ENCODE measurements at places on chromosomes 11 and 22. TPM values are rescaled to one million over a fixed set of nuclear protein-coding genes. Genes with fewer than 3 reads are reported as not detected.

DNA sequence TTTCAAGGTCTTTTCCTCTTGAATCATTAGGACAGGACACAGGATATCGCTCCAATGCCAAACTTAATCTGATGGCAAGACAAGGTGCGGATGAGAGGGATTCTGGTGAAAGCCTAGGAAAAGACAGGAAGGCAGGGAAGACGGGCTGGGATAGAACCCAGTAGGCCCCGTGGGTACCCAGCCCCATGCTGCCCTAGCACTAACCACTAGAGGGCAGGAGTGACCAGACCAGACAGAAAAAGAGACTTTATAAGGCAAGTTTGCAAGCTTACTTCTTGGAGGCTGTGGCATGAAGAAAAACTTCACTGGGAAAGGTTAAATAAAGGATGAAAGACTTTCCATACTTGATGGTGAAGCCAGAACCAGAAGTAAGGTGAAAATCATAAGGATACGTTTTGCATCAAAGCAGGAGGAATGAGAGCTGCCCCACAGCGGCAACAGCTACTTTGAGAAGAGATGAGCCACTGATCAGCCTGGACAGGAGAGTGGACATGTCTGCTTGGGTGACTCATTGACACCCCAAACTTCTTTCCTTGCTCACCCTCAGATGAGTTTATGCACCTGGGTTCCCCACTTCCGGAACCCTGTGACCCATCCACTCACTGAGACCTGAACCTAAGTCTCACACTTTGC lies 39.8 kb downstream of the SYN3 start:
- peak; percentile 90 for ATAC-seq

GRCh38 chr22:32822179-32822877 lies 20.8 kb downstream of the TIMP3 start:
- no peak for ATAC-seq

GRCh38 chr22:36325154-36326031 lies 62.4 kb downstream of the MYH9 start:
- ATAC-seq: peak; percentile 44

DNA sequence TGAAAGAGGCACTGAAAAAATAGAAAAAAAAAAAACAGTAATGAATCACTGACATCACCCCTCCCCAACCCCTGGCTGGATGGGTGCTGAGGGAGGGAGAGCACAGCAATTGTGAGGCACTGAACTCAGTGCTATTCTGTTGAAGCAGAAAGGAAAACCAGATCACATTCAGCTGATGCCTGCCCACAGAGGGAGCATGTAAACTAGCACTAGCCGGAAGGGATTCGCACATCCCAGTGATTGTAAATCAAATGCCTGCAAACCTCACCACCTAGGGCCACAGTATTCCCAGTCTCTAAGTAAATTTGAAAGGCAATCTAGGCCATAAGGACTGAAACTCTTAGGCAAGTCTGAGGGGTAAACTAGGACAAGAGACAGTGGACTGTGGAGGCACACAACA lies 772.0 kb upstream of the CCDC179 start:
- no peak for ATAC-seq

DNA sequence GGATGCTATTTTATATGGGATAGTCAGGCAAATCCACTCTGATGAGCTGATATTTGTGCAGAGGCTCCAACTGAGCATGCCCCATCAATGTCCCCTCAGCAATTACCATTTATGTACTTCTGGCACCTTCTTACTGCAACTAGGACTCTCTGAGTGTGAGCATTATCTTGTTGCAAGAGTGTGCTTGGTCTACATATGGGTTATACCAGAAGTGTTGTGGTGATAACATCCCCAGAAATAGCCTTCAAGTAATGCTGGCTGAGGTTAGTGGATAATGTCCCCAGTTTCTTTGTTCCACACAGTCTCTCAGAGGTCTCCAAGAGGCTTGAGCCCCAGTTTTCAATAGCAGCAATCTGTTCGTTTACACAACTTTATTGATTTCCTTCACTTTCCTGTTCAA lies 408.6 kb downstream of the JRKL start:
- no peak for ATAC-seq

DNA sequence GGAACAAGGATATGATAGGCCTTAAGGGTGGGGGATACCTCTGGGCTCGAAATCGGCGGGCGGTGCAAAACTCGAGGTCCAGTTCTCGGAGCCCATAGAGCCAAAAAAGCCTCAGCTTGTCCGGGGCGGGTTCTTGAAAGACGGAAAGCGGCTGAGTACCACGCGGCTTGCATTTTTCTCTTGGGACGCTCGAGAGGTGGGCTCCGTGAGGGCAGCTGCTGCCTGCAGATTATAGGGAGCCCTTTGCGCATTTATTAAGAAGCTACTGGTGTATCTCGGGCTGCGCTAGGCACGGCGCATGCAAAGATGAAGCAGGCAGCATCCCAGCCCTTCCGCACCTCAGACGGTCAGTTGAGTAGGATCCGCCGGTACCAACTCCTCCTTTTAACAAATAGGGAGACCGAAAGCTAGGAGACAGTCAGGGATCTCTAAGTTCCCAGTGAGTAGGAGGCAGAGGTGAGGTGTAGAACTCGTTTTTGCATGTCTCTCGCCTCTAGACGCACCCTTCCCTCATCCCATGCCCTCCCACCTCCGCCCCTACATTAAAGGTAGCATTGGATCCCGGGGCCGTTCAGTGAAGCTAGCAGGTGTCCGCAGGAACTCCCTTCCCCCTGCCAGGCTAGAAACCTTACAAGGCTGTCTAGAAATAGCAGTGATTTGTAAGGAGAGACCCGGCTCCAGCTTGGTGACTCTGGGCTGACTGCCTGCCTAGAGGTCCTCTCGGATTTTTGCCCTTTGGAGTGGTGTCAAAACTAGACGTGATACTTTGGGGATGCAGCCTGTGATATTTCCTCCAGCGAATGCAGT lies 768 bp downstream of the LDHA start:
- ATAC-seq: no peak

- ATAC-seq: peak; percentile 15
Measured at GRCh38 chr22:42299586-42300258, 29.3 kb upstream of the TCF20 start.

Gene KDM2A
- 24.7 TPM for total RNA-seq

DNA sequence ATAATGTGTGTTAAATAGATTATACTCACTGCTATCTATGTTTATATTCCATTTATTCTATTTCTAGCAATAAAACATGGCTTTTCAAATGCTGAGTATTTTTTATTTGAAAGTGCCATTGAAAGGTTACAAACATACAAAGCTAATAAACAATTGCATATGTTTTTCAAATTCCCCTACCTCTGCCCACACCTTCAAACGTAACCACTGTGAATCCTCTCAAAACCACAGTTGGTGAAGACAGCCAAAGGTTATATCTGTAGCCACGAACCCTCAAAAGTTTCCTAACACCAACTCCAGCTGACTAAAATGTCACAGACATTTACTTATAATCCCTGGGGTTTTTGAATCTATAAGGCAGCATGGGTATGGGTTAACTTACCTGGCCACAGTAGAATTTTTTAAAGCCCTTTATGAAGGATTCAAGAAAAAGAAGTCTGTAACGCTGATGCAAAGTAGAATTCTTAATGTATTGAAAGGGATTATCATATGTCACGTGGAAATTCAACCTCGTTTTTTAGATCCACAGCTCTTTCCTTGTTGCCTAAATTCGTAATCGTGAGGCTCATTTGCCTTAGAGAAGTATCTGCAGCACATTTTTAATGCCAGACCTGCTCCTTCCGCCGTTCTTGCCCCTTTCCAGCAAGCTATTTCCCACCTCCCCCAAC lies 122.5 kb upstream of the ZC3H12C start:
- ATAC-seq: no peak

Gene UBTFL1
- total RNA-seq: 0.62 TPM

Gene SYCE3
- total RNA-seq: not detected

- ATAC-seq: no peak
Measured at GRCh38 chr11:47711225-47711624, 3.9 kb downstream of the AGBL2 start.

GRCh38 chr11:114159320-114159719 lies 99.8 kb downstream of the ZBTB16 start:
- no peak for ATAC-seq

Gene HOATZ
- not detected for total RNA-seq

Gene ZW10
- 13.8 TPM for total RNA-seq

DNA sequence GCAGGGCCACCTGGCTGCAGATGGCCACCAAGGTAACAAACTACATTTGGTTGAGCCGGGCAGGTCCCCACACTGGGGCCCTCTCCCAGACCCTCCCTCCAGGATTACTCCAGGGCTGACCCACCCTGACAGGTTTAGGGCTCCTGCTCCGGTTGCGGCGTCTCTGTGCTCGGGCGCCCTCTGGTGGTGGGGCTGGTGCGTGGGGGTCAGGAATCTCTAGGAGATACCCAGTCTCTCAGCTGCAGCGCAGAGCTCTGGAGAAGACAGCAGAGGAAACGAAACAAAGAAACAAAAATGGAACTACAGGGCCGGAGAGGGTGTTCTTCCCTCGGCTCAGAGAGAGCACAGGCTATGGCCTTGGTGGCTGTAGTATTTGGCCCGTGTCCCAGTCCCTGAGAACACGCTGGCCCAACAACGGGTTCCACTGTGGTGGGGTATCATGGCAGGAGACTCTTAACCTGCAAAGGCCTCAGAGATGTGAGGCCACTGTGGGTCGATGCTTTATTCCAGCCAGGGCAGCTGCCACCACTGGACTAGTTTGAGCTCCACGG lies 2.4 kb downstream of the C11orf96 start:
- ATAC-seq: no peak

DNA sequence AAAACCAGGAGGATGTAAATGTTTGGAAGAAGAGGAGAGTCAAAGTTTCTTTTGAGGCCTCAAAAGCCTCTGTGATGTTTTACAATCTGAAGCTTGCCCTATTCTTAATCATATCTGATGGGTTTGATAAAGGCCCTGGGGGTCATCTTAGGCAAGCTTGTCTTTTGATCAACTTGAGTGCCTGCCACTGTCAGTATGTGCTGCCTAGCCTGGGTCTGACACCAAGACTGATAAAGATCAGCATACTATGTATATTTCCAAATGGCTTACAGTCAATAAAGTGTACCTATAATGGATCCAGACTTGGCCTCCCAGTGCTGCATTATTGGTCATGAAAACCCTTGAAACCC lies 12.7 kb downstream of the EHF start:
- no peak for ATAC-seq

- ATAC-seq: no peak
Measured at GRCh38 chr22:44671742-44672141, 30.3 kb upstream of the PRR5 start.

- peak; percentile 84 for ATAC-seq
Measured at GRCh38 chr22:49983148-49984042, 22.8 kb downstream of the PIM3 start.

GRCh38 chr11:2129699-2130366 lies 9.4 kb downstream of the IGF2 start:
- no peak for ATAC-seq

Gene TSPAN32
- total RNA-seq: 0.50 TPM

Gene VPREB1
- total RNA-seq: 0.68 TPM

Gene REXO2
- total RNA-seq: 196 TPM

Gene SCGB1C1
- total RNA-seq: not detected

DNA sequence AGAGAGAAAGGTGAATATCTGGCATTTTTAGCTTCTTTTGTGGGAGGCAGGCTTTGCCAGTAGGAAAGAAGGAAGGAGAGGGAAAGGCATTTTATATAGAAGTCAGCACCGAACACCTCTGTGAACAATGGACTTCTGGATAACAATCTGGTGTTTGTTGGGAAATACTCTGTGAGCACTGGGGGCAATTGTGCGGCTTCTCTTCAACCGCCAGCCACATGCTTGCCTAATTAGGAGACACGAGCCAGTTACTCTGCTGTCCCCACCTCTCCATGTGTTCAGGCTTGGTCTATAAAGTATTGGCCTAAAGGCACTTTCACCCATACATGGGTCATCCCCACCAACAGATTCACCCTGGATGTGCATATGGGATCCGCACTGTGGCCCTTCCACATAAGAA lies 523.6 kb downstream of the NTM start:
- no peak for ATAC-seq

Gene LRRN4CL
- total RNA-seq: 8.7 TPM

- ATAC-seq: peak; percentile 87
Measured at GRCh38 chr22:27273436-27273835, 528.1 kb downstream of the MN1 start.

Gene RASGRP2
- total RNA-seq: 4.1 TPM

DNA sequence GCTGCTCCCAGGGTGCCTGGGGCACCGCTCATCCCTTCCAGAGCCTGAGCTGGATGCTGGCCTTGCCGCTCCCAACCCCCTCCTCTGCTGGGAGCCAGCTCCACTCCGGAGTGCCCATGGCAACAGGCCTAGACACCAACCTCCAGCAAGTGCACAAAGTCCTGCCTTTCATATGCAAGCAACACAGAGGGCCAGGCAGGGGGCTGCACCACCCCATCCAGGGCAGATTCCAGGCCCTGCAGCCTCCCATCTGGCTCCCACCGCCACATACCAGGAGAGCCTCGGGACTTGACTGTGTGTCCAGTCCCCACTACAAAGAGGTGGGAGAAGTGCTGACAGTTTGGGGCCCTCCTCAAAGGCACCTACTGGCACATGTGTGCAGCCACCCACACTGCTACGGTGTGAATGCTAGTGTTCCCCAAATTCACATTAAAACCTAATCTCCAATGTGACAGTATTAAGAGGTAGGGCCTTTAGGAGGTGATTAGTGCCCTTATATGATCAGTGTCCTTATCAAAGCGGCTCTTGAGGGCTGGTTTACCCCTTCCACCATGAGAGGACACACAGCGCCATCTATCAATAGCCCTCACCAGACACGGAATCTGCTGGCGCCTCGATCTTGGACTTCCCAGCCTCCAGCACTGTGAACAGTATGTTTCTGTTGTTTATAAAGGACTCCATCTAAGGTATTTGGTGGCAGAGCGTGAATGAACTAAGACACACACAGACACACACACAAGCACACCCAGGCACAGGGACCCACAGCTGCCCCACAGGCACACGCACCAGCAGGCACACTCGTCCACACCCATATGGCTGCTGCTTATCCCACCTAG lies 16.2 kb downstream of the ARVCF start:
- ATAC-seq: peak; percentile 90

GRCh38 chr11:79617561-79617960 lies 176.7 kb upstream of the TENM4 start:
- ATAC-seq: peak; percentile 66

- ATAC-seq: no peak
Measured at GRCh38 chr11:65504674-65505465, 6.0 kb downstream of the MALAT1 start.

All from motor neuron (in vitro differentiated cells).